Endothelial cell (in vitro differentiated cells): ENCODE measurements at places on chromosomes 4 and X. TPM values are rescaled to one million over a fixed set of nuclear protein-coding genes. Genes with fewer than 3 reads are reported as not detected.

DCK gene
- 17.5 TPM for total RNA-seq

DNA sequence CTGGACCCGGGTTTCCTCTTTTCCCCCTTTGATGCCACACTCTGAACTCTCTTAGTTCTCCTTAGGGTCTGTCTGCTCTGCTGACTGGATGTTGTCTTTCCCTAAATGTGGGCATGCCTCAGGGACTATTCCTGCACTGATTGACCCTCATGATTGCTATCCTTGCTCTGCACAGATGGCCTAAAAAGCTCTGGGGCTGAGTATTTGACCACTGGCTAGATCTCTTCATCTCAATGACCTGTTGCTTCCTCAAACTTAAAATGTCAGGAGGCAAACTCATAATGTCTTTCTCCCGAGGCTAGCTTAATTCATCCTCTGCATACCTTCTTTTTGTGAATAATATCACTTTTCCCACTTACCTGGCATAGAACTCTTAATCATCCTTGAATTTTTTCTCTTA, 157.4 kb downstream of the GATB start:
- no peaks in the 10 kb centered on the region for H3K36me3 ChIP-seq
- no peak for DNase-seq
- H3K4me3 ChIP-seq: no peak overlapping the region
- H3K27ac ChIP-seq: no peak overlapping the region
- H3K4me1 ChIP-seq: peaks cover 3% of the 10 kb centered on the region

- H3K4me1 ChIP-seq: no peaks in the 10 kb centered on the region
- no peak for DNase-seq
- no peak overlapping the region for H3K4me3 ChIP-seq
- no peak overlapping the region for H3K27ac ChIP-seq
- no peaks in the 10 kb centered on the region for H3K36me3 ChIP-seq
These were observed 789.0 kb downstream of the TECRL start for GRCh38 chr4:63620271-63620670.

GRCh38 chrX:73562458-73562857, 539 bp upstream of the CHIC1 start:
- H3K27ac ChIP-seq: peak overlapping the region; percentile 58
- DNase-seq: no peak
- peaks cover 2% of the 10 kb centered on the region for H3K27me3 ChIP-seq
- H3K36me3 ChIP-seq: no peaks in the 10 kb centered on the region

DNA sequence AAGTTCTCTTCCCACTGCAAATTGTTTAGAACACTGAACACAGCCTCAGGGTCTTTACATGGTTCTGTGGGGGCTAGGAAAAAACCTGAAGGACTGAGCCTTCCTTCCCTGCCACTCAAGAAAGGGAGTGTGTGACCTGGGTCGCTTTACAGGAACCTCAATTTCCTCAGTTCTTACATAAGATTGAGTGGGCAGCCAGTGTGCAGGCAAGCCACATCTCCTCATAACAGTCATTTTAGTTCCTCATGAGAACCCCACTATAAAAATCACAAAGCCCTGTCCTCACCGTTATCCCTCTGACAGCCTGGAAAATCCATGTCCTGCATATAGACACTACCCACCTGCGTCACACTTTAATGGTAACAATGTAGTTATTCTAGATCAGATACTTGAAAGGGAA, 2.1 kb upstream of the ETDC start:
- H3K27me3 ChIP-seq: no peaks in the 10 kb centered on the region
- peaks cover 4% of the 10 kb centered on the region for H3K36me3 ChIP-seq
- DNase-seq: no peak
- H3K4me1 ChIP-seq: peaks cover 5% of the 10 kb centered on the region
- H3K4me3 ChIP-seq: no peak overlapping the region

DNA sequence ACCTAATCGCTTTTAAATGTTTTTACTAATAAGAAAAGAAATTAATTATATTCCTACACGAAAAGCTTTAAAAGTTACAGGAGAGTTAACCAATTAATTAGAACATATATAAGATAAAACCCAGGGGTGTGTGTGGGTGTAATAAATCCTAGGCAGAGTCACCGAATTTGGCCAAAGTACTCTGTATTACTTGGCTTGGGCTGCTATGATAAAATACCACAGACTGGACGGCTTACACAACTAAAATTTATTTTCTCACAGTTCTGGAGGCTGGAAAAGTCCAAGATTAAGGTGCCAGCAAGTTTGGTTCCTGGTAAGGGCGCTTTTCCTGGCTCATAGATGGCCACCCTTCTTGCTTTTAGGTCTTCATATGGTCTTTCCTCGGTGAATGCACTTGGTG, 10.4 kb downstream of the AWAT1 start:
- H3K36me3 ChIP-seq: no peaks in the 10 kb centered on the region
- no peaks in the 10 kb centered on the region for H3K4me1 ChIP-seq
- no peak overlapping the region for H3K4me3 ChIP-seq

FAAH2 gene
- 4.0 TPM for total RNA-seq

DNA sequence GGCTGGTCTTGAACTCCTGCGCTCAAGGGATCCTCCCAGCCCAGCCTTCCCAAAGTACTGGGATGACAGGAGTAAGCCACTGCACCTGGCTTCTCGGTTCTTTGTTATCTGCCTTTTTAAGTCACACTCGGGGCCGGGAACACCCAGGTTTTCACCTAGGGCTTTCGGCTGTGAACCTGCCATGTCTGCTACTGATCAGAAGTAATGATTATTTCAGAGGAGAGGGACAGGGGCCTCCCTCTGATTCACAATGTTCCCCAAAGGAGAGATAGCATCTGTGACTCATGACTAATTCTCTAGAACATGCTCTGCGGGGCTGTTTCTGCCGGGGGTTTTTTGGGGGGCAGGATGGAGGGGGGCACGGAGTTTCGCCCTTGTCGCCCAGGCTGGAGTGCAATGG, 26.9 kb downstream of the CRLF2 start:
- H3K4me1 ChIP-seq: no peaks in the 10 kb centered on the region
- H3K27me3 ChIP-seq: peaks cover 11% of the 10 kb centered on the region
- no peaks in the 10 kb centered on the region for H3K36me3 ChIP-seq
- H3K27ac ChIP-seq: no peak overlapping the region
- H3K4me3 ChIP-seq: no peak overlapping the region
- no peak for DNase-seq

DNA sequence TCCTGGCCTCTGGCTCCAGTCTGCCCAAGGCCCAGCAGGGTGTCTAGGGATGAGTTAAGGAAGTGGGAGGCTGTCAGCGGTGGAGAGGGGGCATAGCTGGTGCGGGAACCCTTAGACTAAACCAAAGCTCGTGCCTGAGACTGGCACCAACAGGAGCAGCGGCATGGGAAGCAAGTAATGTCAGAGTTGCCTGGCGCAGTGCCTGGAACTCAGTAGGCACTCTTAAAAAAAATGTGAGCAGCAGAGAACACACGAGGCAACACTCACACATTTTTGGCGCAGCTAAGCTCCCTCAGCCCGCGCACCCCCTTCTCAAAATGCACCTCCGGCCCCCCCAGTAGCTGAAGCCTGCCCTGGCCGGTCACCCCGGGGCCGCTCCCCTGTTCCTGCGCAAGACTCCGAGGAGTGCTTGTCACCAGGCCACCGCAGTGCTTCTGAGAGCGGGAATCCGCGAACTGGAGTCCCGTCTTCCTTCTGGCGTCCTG, 583 bp downstream of the GABRE start:
- H3K4me1 ChIP-seq: peaks cover 4% of the 10 kb centered on the region
- no peaks in the 10 kb centered on the region for H3K36me3 ChIP-seq
- no peak overlapping the region for H3K4me3 ChIP-seq
- H3K27me3 ChIP-seq: peaks cover 4% of the 10 kb centered on the region
- no peak overlapping the region for H3K27ac ChIP-seq
- no peak for DNase-seq

DNA sequence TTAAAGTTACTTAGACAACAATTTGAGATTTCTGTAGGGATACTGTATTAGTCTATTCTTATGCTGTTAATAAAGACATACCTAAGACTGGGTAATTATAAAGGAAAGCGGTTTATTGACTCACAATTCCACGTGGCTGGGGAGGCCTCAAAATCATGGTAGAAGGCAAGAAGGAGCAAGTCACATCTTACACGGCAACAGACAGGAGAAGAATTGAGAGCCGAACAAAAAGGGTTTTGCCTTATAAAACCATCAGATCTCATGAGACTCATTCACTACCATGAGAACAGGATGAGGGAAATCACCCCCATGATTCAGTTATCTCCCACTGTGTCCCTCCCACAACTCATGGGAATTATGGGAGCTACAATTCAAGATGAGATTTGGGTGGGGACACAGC, 11.0 kb downstream of the PTTG2 start:
- H3K27me3 ChIP-seq: peaks cover 2% of the 10 kb centered on the region
- peaks cover 5% of the 10 kb centered on the region for H3K4me1 ChIP-seq

GRCh38 chrX:107348051-107348450, 101.4 kb upstream of the FRMPD3 start:
- H3K27me3 ChIP-seq: peaks cover 4% of the 10 kb centered on the region
- no peak overlapping the region for H3K27ac ChIP-seq
- H3K36me3 ChIP-seq: no peaks in the 10 kb centered on the region
- H3K4me3 ChIP-seq: no peak overlapping the region

DNA sequence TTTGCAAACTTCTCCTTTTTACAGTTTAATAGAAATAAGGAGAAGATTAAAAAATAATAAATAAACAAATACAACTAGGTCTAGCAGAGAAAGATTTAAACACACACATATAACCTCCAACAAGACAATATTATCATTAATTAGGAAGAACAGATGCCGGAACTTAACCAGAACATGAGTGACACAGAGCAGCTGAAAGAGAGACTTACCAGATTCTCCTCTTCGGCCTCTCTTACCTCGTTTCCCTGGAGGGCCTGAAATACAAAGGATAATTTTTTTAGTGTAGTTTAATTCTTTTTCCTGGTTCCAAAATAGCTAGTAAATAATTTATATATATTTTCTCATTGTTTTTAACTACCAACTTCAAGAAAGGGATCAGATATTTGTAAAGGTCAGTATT, 252.5 kb downstream of the COL25A1 start:
- H3K27ac ChIP-seq: no peak overlapping the region
- no peaks in the 10 kb centered on the region for H3K27me3 ChIP-seq
- no peak for DNase-seq

GRCh38 chrX:34656467-34656841, 631 bp downstream of the TMEM47 start:
- DNase-seq: no peak
- H3K27me3 ChIP-seq: no peaks in the 10 kb centered on the region
- peak overlapping the region; percentile 94 for H3K4me3 ChIP-seq
- H3K27ac ChIP-seq: peak overlapping the region; percentile 75
- peaks cover 8% of the 10 kb centered on the region for H3K4me1 ChIP-seq

DNA sequence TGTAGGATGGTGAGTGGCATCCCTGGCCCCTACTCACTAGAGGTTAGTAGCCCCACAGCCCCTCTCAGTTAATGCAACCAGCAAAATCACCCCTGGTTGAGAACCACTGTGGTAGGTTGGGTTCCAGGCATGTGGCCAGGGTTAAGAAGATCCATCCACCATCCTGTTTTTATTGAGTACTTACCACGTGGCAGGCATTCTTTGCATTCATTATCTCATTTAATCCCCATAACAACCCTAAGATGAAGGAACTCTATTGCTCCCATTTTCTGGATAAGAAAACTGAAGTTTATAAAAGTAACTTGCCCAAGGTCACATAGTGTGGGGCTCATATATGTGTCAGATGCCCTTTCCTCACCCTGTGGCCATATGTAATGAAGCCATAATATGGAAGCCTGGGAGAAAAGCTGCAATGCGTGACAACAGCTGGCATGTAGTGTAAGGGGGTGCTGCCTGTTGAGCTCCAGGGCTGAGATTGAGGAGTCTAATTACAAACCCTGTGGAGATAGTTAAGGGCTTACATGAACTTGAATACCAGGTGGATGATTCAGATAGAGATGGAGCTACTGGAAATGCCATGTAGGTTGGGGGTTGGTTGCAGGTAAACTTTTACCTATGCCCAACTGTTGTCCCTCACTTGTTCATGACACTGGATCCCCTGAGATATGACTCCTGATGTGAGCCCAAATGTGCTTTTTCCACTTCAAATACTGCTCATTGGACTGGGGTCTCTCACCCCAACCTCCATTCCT, 100.2 kb upstream of the PGRMC2 start:
- H3K27me3 ChIP-seq: no peaks in the 10 kb centered on the region
- H3K27ac ChIP-seq: no peak overlapping the region
- no peaks in the 10 kb centered on the region for H3K4me1 ChIP-seq
- H3K4me3 ChIP-seq: no peak overlapping the region
- DNase-seq: no peak
- no peaks in the 10 kb centered on the region for H3K36me3 ChIP-seq

RHOXF2 gene
- not detected for total RNA-seq

IQCM gene
- total RNA-seq: not detected

- no peak overlapping the region for H3K4me3 ChIP-seq
- no peaks in the 10 kb centered on the region for H3K36me3 ChIP-seq
- H3K4me1 ChIP-seq: no peaks in the 10 kb centered on the region
- H3K27ac ChIP-seq: no peak overlapping the region
These were observed 66.5 kb downstream of the TIGD2 start for GRCh38 chr4:89177807-89178206.

DNA sequence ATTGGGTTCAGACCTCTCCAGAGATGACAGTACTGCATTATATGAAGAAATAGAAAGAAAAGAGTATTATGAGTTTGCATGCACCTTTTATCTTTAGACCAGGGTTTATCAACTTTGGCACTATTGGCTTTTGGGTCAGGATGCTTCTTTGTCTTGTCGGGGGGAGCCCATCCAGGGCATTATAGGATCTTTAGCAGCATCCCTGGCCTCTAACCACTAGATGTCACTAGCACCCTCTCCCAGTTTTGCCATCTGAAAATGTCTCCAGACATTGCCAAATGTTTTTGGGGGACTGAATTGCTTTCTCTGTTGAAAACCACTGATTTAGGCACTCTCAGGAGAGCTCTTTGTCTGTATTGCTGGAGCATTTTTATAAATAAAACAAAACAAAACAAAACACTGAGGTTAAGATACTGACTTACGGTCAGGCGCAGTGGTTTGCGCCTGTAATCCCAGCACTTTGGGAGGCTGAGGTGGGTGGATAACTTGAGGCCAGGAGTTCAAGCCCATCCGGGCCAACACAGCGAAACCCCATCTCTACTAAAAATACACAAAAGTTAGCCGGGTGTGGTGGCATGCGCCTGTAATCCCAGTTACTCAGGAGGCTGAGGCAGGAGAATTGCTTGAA, 23.6 kb downstream of the CA5B start:
- peak; percentile 29 for DNase-seq
- no peaks in the 10 kb centered on the region for H3K27me3 ChIP-seq
- no peaks in the 10 kb centered on the region for H3K4me1 ChIP-seq
- H3K27ac ChIP-seq: no peak overlapping the region
- H3K4me3 ChIP-seq: no peak overlapping the region

USP17L18 gene
- total RNA-seq: not detected

DNA sequence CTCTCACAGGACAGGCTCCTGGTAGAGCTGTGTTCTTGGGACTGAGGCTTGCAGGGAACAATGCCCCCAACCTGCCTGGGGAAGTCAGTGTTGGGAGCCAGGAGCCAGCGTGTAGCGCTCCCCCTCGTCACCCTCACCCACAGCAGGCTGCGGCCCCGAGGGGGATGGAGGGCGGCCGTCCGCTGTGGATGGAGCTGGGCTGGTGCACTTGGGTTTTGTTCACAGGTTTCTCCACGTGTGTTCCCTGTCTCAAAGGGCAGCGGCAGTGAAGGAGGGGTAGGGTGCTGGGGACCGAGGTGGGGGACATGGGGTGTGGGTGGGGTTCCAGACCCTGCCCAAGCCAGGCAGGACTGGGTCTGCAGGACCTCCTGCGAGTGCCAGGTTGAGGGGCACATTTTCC, 69.1 kb downstream of the RGS12 start:
- peaks cover 17% of the 10 kb centered on the region for H3K4me1 ChIP-seq
- H3K27me3 ChIP-seq: peaks cover 25% of the 10 kb centered on the region
- H3K4me3 ChIP-seq: no peak overlapping the region
- no peak for DNase-seq
- H3K27ac ChIP-seq: no peak overlapping the region
